ENCODE measurements at places on chromosomes 2 and 18.

DNA sequence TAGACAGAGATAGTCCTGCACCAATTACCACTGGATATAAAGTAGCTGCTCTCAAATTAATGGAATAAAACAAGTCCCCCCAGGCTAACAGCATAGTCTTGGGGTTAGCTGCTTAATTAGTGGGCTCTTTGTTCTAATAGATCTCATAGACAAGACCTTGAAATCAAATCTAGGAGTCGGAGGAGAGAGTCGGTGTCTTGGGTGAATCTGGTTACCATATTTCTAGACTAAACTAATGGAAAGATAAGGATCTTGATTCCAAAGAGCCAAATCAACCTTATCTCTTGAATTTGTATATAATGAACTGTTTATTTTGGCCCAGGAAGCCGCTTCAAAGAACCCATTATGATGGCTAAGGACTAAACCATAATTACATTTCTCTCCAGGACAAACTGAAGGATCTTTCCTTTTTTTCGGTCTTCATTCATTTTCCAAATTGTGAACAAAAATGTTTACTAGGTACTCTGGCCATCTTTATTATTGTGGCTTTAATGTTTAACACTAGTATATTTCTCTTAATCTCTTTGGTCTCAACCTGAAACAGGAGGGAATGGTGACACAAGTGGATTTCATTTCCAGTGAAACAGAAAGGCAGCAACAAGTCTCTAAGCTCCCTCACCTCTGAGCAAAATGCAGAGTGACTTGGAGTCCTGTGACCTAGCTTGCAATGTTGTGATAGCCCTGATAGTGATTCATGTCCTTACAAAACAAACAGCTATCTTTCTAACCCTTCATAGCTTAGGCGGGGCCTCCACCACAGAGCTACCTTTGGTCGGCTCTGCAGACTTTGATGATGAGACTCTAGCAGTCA, 137.9 kb upstream of the PARD3B start:
- peak; percentile 20 for DNase-seq

DNA sequence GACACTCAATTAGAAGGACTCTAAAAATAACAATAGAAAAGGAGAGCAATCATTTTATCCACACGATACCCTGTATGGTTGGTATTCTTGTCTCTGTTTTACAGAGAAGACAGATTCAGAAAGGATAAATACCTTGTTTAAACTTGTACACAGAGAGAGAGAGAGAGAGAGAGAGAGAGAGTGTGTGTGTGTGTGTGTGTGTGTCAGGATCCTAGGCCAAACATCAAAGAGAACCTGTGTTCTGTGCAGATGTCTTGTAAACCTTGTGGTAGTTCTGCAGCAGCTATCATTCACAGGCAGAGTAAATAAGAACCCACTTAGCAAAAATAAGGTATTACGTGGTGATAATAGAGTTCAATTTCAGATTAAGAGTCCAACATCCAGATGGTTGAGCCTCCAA, 4.3 kb upstream of the CRIM1 start:
- DNase-seq, result no peak

DNA sequence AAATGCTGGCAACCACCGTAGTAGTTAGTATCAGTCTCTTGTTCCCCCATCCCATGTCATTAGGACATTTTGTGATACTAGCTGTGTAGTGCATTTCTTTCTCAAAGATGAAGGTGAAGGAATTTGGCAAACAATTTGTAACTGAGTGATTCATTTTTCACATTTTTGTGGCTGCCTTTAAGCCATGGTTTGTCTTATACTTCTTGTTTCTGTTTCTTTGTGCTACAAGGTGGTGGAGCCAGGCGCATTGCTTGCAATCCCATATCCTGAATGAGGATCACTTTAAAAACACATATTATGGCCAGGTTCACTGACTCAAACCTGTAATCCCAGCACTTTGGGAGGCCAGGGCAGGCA, 40.6 kb downstream of the GPD2 start:
- peak; percentile 88 for DNase-seq

- no peak for DNase-seq
These were observed 144.1 kb upstream of the MGAT5 start for GRCh38 chr2:134109725-134110124.

GRCh38 chr18:32333781-32334180, 136.9 kb downstream of the GAREM1 start:
- peak; percentile 67 for DNase-seq

GRCh38 chr18:24180048-24180447, 41.2 kb downstream of the CABYR start:
- no peak for DNase-seq

DNA sequence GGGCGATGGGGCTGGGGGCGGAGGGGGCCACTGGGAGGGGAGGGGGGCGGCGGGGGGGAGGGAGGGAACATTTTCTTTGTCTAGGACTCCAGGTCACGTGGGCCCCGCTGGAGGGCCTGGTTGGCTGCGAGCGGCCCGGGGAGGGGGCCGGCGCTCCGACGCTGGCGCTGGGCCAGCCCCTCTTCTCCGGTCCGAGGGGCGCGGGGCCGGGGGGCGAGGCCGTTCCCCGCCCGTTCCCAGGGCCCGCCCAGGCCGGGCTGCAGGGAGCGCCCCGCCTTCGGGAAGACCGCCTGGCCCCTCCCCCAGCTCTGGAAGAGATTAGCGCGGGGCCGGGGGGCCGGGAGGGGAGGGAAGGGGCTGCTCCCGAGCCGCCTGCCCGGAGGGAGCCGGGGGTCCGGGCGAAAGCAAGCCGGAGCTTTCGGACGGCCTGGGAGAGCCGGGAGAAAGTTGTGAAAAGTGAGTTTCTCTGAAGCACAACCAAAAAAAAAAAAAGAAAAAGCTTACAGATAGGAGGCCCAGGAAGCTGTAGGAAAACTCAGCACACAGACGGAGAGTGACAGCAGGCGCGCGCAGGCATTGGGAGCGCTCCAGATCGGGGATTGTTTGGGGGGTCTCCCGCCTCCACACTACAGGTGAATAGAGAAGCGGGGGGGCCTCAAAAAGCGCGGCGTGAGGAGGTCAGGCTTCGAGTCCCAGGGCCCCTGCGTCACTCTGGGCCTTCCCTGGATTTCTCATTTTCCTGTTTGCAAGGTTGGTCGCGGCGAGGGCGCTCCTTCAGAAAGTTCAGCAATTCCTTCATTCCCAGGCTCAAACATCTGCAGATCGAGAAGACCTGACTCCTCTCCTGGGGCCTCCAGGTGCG, 84.1 kb upstream of the POMC start:
- peak; percentile 64 for DNase-seq

- no peak for DNase-seq
These were observed 8.5 kb downstream of the FMNL2 start for GRCh38 chr2:152343426-152343825.

- no peak for DNase-seq
These were observed 157.9 kb downstream of the GULP1 start for GRCh38 chr2:188449561-188449960.

DNA sequence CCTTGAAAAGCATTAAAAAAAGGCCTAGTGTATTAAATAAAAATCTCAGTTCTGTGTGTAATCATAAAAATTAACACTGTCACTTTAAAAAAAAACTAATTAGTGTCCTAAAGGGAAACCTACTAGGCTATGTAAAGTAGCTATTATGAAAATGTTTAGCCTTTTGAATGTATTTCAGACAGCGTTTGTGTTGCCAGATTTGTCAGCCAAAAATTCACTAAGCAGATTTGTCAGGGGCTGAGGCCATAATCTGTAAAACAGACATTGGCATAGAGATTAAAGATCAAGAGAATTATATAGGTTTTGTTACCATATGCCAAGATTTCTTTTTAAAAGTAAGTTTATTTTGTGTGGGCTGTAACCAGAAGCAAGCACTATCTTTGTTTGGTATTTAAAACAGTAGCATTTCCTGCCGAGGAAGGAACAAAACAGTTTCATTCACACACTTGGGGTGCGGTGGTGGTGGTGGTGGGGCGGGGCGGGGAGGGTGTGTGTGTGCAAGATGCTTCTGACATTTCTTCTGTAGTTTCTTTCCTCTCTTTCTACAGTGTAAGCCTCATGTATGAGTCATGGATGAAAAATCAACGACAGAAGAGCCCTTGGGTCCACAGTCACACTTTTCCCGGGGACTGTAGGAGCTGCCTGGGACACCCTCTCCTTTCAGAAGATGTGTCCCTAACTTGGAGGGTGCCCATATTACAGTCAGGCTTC, 328.5 kb upstream of the FANCL start:
- no peak for DNase-seq

DNA sequence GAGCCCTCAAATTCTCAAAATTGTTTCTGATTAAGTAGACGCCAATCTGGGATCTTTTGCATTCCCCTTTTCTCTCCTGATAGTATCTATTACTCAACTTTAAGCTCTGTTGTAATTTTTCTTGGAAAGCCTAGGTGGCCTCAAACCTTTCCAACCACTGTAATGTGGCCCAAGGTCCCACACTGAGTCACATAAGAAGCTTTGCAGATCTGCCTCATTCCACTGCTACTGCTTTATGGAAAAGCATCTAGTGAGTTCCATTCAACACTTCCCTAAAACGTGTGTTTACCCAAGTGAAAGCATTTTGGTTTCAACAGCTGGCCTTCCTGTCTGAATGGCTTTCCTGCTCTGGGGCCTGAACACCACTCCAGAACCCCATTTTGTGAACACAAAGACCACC, 493.6 kb upstream of the SPHKAP start:
- DNase-seq, result peak; percentile 86

DNA sequence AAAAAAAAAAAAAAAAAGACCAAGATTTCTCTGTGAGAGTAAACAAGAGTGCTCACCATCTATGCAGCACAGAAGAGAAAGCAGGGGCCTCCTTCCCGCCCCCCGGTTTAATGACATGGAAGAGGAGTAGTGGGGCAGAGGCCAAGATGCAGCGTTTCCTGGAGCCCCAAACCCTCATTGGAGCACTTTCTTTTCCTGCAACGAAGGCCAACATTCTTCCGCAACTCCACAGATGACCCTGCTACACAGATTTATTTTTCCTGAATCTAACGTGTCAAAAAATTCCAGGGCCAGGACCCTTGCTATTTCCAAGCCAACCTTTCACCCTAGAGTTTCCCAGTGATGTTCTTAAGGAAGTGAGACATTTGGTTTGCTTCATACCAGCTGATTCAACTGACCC, 189.6 kb downstream of the MIB1 start:
- no peak for DNase-seq

GRCh38 chr2:63189026-63189425, 138.4 kb downstream of the OTX1 start:
- DNase-seq, result peak; percentile 72

DNA sequence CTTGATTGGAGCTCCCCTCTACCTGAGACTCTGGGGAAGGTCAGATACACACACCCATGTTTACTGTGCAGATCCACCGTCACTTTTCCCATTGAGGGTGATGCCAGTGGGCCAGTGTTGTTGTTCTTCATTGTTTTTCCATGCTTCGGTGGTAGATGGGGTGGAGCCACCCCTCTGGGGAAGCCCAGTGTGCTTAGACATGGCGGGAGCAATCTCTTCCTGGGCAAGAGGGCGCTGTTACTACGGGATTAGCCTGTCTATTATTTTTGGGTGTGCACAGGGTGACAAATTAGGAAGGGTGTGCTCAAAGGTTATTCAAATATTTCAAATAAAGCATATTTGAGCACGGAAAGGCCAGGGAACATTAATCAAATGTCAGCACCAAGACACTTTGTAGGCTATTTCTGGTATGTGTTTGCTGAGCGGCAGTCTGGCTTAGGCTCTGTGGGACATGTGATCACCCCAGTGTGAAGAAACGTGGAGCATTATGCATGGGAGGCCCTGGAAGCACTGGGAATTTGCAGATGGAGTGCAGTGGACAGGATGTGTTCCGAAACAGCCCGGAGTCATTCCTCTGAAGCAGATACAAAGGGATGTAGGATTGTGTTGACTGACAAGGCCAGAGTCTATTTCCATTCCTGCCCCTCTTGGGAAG, 34.8 kb upstream of the SMIM21 start:
- no peak for DNase-seq

DNA sequence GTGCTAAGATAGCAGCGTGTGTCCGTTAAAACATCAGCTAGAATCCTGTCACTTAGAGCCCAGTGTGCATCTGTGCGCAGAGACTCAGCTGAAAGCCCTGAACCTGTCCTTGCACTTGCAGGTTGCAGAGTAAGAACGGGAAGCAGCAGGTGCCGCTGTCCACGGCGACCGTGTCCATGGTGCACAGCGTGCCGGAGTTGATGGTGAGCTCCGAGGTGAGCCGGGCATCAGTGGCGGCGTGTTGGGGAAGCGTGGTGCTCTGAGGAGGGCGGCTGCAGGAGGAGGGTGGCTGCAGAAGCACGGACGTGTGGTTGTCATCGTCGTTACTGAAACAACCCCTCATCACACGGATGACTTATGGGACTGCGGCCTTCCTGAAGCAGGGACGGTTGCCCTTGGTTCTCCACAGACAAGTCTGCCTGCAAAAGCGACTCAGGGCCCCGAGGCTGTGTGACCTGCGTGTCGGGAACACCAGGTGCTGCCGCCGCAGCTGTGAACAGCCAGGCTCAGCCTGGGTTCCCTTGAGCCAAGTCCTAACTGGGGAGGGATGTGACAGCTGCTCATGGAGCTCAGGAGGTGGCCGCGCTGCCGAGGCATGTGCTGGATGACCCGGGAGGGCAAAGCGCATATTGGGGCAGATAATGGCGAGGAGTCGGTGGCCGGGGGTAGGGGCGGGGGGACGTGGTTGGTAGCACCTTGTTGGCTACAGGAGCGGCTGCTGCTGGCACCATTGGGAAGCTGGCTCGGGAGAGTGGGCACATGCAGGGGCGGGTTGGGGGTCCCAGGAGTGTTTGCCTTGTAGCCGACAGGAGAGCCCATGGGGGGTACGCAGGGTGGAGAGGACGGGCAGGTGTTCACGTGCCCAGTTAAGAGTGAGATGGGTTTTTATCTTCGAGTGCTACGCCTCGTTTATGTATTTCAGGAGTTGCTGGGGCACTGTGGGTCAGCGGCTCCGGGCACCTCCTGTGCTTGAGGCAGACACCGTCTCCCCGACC, 16.6 kb downstream of the CTDP1 start:
- no peak for DNase-seq

DNA sequence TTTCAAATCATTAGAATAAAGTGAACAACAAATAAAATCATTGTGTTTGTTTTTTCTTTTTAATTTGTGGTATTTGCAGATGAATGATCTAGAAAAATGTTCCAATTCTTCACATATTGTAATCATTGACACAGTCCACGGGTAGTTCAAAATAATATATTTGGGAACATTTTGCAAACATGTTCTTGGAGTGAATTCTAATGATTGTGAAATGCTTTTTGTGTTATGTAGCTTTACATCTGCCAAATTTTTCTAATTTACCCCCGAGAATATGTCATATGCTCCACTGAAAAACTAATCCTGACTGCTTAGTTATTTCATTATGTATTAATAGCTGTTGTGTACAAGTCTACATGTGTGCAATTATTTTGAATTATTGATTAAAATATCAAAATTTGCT, 1468.4 kb upstream of the NXPH2 start:
- peak; percentile 30 for DNase-seq
